Activated CD4-positive, alpha-beta T cell treated with anti-CD3 and anti-CD28 coated beads, Interleukin-2, amount 10 ng/mL, durations not matched to agents 24 days and 14 days (primary cell): ENCODE measurements at places on chromosomes 7 and 10. TPM values are rescaled to one million over a fixed set of nuclear protein-coding genes. Genes with fewer than 3 reads are reported as not detected.

GRCh38 chr10:102988404-102989314 is 70.6 kb downstream of the CNNM2 start:
- no peaks in the 10 kb centered on the region for H3K36me3 ChIP-seq
- H3K4me1 ChIP-seq: no peaks in the 10 kb centered on the region
- H3K4me3 ChIP-seq: no peak overlapping the region
- H3K27ac ChIP-seq: no peak overlapping the region

- H3K27ac ChIP-seq: no peak overlapping the region
- no peak for DNase-seq
- H3K27me3 ChIP-seq: peaks cover 16% of the 10 kb centered on the region
These were observed 179.1 kb downstream of the KLF6 start for GRCh38 chr10:3605882-3606281.

The CYP3A5 gene
- total RNA-seq: not detected in 2 replicates

- no peak overlapping the region for H3K4me3 ChIP-seq
- no peaks in the 10 kb centered on the region for H3K36me3 ChIP-seq
- H3K27ac ChIP-seq: no peak overlapping the region
- H3K4me1 ChIP-seq: peaks cover 18% of the 10 kb centered on the region
- DNase-seq: peak; percentile 41
- no peaks in the 10 kb centered on the region for H3K27me3 ChIP-seq
These were observed 22.9 kb downstream of the SCART1 start for GRCh38 chr10:133476641-133476990.

DNA sequence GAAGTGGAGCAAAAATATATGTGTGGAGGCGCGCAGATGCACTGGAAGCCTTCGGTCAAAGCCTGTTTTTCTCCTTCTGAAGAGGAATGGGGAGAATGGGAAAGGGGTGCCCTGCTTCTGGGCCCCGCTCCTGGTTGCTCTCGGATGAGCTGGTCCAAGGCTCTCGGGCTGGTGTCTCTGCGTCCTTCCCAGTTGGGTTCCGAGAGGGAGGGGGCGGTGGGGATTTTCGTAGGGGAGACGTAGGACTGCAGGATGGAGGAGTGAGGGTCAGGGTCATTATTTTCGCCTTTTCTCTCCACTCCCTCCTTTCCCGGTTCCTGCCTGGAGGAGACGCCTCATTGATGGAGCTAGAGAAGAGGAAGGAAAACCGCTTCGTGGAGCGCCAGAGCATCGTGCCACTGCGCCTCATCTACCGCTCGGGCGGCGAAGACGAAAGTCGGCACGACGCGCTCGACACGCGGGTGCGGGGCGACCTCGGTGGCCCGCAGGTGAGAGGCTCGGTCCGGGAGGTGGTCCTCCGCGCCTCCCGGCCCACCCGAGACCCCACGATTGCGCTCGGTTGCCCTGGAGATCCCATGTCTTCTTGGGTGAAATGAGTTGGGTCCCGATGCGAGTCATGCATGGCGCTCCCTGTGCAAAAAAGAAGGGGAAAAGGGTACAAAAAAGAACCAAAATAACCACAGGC is 790 bp downstream of the ADAM22 start:
- peaks cover 45% of the 10 kb centered on the region for H3K27me3 ChIP-seq
- H3K27ac ChIP-seq: peak overlapping the region; percentile 57
- peak; percentile 71 for DNase-seq
- no peaks in the 10 kb centered on the region for H3K36me3 ChIP-seq
- peak overlapping the region; percentile 90 for H3K4me3 ChIP-seq

- H3K4me1 ChIP-seq: no peaks in the 10 kb centered on the region
- H3K27ac ChIP-seq: no peak overlapping the region
- H3K4me3 ChIP-seq: no peak overlapping the region
- H3K36me3 ChIP-seq: no peaks in the 10 kb centered on the region
- H3K27me3 ChIP-seq: no peaks in the 10 kb centered on the region
- no peak for DNase-seq
These were observed 776 bp downstream of the TMEM184A start for GRCh38 chr7:1555046-1555812.

GRCh38 chr10:114905450-114905849 is 32.5 kb upstream of the TRUB1 start:
- peaks cover 22% of the 10 kb centered on the region for H3K27me3 ChIP-seq
- no peaks in the 10 kb centered on the region for H3K36me3 ChIP-seq
- no peak for DNase-seq

DNA sequence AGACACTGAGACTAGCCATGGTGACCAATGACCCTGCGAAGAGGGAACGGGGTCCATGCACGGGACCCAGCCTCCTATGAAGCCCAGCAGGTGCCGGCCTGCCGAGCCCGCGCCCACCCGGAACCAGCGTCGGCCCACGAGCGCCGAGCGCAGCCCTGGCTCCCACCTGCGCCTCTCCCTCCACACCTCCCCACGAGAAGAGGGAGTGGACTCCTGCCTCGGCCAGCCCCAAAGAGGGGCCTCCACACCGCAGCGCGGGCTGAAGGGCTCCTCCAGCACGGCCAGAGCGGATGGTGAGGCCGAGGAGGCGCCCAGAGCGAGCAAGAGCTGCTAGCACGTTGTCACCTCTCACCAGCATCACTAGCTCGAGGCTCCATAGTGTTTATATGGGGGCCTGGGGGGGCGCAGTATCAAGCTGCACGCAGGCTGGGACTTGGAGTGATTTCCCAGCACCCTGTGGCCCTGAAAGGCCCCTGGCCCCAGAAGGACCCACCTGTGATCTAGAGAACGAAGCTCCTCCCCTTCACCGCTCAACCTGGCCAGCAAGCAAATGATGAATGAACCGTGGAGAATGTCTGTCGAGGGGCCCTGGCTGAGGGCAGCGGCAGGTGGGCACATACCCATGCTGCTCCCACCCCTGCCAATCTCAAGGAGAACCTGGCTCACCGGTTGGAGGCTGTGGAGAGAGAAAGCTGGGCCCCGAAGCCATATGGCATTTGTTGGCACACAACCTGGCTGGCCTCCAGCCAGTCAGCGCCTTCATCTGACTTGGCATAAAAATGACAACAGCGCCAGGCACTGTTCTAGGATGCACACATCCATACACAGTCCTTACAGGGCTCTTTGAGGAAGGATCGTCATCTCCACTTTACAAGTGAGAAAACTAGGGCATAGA is 30.7 kb downstream of the GHRHR start:
- H3K27ac ChIP-seq: no peak overlapping the region
- DNase-seq: no peak
- H3K4me3 ChIP-seq: no peak overlapping the region
- H3K4me1 ChIP-seq: no peaks in the 10 kb centered on the region

The NCF1 gene
- 0.54 TPM in 1 of 2 replicates, not detected in the other for total RNA-seq

The CALML5 gene
- not detected in 2 replicates for total RNA-seq

DNA sequence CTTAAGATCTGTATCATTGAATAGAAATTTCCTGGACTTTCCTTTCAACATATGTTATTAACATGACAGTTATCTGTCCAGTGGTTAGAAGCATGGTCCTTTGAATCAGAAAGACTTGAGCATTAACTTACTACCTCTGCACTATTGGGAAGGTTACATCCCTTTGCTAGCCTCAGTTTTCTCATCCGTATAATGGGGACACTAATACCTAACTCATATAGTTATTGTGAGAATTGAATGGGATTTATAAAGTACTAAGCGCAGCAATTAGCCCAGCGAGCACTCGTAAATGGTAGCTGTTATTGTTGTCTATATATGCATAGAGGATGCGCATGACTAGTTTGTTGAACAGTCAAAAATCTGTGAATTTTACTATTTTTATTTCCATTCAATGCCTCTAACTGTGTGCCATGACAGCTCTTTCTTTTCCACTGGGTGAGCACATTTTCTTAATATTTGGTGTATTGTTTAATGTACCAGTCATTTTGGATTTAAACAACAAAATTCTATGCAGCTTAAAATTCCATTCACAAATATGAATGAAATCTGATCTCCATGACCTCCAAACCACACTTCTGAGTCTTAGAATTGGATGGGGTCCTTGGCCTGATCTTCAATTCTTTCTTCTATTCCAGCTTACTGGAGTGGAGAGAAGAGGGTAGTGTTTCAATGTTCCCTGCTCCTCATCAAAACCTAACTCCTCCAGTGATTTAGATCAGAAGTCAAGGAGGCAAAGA is 65.0 kb downstream of the CACNB2 start:
- no peaks in the 10 kb centered on the region for H3K4me1 ChIP-seq
- H3K27ac ChIP-seq: no peak overlapping the region
- no peaks in the 10 kb centered on the region for H3K27me3 ChIP-seq
- DNase-seq: no peak
- H3K4me3 ChIP-seq: no peak overlapping the region

DNA sequence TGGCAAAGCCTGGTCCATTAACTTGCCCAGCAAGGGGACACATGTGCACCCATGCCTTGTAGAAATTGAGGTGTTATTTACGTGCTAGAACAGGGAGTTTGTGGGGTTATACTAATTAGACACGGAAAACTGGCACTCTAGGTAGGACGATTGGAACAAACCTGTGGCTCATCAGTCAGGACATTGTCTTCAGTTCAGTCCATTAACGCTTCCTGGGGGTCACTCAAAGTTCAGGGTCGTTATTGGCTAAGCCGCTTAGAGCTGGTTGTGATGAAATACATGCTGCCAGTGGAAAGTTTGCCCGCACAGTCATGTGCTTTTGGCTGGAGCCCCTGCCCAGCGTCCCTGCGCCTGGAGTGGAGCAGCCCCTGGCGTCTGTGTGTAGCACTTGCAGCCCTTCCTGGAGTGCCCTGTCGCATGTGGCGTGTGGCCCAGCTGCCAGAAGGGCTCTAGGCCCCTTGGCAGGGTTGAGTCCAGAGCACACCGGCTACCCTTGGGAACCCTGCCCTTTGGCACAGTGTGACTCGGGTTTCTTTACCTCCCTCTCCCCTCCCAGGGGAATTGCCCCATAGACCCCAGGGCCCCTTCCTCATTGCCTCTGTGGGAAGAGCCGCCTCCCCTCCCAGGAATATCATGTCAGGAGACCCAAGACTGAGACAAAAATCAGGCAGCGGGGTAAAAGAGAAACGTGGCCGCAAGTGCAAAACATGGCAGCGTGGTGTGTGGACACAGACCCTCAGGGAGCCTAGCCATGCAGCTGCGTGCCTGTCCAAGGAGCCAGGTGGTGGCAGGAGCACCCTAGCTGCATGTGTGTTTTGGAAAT is 9.8 kb downstream of the ZNF775 start:
- peaks cover 14% of the 10 kb centered on the region for H3K36me3 ChIP-seq
- H3K4me3 ChIP-seq: no peak overlapping the region
- no peaks in the 10 kb centered on the region for H3K27me3 ChIP-seq
- no peak for DNase-seq
- H3K27ac ChIP-seq: no peak overlapping the region
